ENCODE measurements at places on chromosomes 6 and 20.

GRCh38 chr6:167119670-167120582 lies 3.0 kb upstream of the CCR6 start:
- peak; percentile 6 for DNase-seq

DNA sequence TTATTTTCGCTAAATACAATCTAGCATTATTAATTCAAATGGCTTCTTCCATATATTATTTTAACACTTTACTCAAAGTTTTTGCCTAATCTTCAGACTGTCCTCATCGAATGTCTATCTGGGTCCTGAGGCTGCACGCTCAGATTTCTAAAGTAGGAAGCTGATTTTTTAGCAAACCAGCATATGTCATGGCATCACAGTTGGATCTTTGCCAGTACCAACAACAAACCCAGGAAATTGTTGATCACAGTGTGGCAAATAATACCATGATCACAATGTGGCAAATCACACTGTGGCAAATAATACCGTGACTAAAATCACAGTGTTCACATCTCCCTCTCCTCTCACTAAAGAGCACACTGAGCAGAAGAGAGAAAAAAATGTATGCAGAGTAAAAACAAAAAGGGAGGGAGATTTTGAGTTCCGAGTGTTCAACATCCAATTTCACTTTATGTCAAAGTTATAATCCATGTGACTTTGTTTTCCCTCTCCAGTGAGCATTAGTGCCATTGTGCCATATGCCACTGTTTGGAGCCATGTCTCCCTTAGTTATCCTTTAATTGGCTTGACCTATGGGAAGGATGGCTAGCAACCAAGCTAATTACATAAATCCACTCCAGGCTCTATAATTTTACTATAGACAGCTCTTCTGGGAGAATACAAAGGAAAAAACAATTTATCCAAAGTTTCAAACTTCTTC lies 1059.6 kb downstream of the HACE1 start:
- peak; percentile 2 for DNase-seq

DNA sequence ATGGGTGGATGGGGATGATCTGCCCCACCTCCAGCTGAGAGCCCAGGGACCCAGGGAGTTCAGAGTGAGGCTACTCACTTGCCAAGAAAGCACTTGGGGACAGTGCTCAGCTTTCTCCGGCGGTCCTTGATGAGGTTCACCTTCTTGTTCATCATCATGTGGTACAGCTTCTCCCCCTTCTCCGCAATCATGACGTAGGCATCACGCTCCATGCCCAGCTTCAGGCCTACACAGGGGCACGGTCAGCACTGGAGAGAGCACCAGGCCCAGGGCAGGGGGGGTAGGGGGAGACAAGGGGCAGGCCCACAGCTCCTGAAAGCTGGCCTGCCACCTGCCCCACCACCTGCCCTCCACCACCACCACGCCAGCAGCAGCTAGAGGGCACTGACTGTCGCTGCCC lies 139.2 kb downstream of the PREX1 start:
- DNase-seq, result no peak

DNA sequence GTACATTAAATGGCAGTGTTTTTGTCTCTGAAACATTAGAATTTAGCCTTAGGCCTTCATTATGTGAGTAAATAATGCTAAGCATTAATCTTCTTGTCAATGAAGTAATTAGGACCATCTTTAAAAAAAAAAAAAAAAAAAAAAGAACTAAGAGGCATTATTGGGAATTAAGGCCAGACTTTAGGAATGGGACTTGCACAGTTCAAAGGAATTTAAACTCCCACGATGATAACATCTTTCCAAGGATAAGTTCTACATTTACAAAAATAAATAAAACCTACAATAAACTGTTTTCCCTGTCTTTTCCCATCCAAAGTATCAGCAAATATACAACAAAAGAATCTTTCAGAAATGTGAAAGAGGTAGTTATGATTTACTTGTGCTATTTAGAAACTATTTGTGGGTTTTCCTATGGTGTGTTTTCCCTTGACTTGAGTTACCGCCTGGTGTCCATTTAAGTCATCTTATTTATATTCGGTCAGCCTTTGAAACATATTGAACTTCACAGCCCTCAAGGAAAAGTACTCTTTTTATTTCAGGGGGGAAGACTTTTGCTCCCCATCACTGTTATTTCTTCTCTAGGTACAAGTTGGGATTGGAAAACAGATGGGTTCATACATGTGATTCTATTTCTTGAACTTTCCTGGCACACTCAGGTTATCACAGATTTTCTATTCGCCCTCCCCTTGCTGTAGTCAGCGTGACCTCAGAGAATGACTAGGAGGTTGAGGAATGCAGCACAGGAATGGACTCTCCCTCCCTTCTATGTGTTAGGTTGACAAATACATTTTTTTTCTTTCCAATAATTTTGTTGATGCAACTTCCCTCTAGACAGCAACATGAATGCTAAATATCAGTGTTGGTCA lies 13.6 kb downstream of the STMND1 start:
- DNase-seq, result no peak

GRCh38 chr20:23212464-23212995 lies 126.4 kb upstream of the CD93 start:
- no peak for DNase-seq

DNA sequence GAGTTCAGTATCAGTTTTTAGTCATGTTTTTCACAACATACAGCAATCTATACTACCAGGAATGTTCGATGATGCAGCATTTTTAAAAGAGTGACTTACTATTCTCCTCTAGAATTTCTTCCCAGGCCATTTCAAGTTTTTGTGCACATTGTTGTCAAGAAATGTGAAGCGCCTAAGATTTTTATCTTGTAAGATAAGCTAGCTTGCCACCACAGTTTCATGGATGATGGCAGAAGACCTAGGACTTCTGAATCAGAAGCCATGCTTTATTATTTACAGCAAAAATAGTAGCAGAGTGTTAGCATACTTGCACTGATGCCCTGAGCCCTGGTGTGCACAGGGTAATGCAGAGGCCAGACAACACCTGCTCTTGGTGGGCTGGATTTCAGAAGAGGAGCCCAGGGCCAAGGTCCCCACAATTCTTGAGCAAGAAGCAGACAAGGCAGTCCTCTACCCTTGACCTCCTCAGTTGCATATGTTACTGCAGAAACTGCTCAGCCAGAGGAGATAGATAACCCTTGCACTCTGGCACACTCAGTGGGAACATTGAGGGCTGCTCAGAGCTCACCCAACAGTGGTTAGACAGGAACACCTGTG lies 99.2 kb downstream of the QKI start:
- DNase-seq, result no peak

GRCh38 chr20:63254232-63254605 lies at the start of gene NKAIN4:
Gene NKAIN4, minus strand, starts transcription at chr20:63254463. Its CDS starts 13 bp downstream, at chr20:63254450.
- DNase-seq, result no peak

GRCh38 chr6:108274546-108274945 lies 13.7 kb upstream of the SNX3 start:
- DNase-seq, result no peak

GRCh38 chr6:20952699-20953474 lies 418.6 kb downstream of the CDKAL1 start:
- peak; percentile 44 for DNase-seq

DNA sequence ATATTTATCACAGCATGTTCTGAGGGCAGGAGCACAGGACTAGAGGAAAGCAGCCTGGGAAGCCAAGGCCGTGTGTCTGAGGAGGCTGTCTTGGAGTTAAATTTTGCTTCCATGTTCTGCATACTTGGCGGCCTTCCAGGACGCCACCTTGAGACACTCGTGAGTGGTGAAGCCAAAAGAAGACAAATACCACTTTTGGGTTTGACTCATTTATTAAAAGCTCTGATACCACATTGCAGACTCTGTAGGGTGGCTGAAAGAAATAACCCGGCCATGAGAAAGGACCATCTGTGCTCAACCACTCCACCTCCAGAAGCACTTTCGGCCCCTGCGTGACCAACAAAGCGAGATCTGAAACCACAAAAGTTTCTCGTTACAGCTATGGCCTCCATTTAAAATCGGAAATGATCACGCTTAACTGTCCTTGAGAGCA lies 120.0 kb downstream of the TMEM242 start:
- peak; percentile 59 for DNase-seq

- no peak for DNase-seq
Measured at GRCh38 chr6:33762713-33763112, 16.0 kb upstream of the IP6K3 start.

GRCh38 chr6:31541059-31541657 lies 645 bp downstream of the DDX39B start:
- DNase-seq, result peak; percentile 76

DNA sequence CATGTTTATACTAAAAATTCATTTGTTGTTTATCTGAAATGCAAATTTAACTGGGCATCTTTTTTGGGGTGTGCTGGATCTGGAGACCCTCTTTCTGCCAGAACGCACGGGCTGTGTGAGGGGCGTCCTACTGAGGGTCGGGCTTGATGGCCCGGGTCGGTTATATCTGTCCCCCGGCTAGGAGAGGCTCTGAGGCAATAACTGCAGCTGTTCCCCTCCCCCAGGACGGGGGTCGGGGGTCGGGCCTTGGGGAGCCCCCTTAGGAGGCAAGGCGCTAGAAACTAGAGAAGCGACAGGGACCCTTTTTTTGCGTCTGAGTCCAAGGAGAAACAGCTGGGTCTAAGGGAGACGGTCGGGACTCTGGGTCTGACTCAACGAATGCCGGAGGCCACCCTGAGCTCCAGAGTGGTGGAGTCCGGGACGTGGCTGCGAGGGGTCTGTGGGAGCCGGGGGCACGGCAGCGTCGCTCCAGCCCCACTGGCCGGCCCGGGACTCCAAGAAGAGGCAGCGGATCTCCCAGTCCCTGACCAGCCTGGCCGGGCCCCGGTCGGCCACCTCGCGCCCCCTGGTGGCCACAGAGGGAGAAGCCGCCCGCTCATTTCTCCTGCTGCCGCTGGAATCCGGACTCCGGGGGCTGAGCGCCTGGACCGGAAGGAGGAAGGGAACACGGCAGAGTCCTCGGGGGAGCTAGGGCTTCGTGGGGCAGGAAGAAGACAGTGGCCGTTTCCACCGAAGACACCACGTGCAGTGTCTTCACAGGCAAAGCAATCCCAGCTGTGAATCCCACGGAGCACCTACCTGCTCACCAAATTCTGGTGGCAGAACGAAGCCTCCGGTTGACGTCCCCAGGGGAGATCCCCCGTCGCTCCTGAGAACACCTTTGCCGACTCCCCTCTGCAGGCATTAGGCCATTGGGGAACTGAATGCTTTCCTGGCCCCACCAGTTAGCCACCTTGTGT lies 24.0 kb upstream of the SCML4 start:
- peak; percentile 59 for DNase-seq

- no peak for DNase-seq
Measured at GRCh38 chr6:654136-654535, 2.8 kb downstream of the HUS1B start.

- no peak for DNase-seq
Measured at GRCh38 chr6:45432977-45433376, 55.2 kb upstream of the SUPT3H start.

GRCh38 chr6:125534430-125535263 lies 214.8 kb upstream of the HEY2 start:
- DNase-seq, result no peak

- DNase-seq, result peak; percentile 37
Measured at GRCh38 chr20:32019156-32019510, 8.9 kb downstream of the CCM2L start.

GRCh38 chr6:94272327-94272726 lies 853.0 kb upstream of the EPHA7 start:
- DNase-seq, result peak; percentile 33

- no peak for DNase-seq
Measured at GRCh38 chr6:117817499-117817898, 89.6 kb upstream of the SLC35F1 start.

DNA sequence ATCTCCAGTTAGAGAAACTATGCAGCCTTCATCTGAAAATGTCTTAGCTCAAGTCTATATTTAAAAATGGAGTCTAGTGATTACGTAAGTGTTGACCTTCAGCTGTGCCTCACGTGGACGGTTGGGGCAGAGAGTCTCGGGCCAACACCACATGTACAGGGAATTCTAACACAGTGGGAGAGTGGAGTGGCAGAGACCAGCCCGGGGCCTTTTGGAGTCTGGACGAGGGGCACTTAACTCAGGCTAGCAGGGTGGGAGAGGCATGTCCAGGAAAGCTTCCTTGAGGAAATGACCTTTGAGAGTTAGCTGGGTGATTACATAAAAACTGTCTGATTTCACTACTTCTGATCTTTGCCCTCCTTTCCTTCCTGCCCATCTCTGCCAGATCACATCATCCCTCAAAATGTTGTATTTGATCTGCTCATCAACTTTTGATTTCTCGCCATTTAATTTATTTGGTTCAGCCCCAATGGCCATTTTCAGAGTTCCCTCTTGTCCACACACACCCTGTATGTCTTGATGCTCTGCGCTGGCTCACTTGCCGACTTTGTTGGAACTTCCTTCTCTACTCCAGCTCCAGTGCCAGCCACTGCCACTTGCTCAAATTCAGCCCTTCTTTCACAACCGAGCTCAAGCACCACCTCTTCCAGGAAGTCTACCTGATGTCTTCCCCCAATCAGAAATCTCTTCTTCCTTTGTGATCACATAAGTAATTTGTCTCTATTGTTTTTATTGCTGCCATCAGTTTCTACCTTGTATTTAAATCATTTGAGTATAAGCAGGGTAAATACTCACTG lies 2.6 kb downstream of the ARMC2 start:
- no peak for DNase-seq

- DNase-seq, result no peak
Measured at GRCh38 chr20:37200926-37201826, 21.8 kb upstream of the MROH8 start.

GRCh38 chr6:15773806-15774410 lies 111.1 kb upstream of the DTNBP1 start:
- DNase-seq, result no peak

DNA sequence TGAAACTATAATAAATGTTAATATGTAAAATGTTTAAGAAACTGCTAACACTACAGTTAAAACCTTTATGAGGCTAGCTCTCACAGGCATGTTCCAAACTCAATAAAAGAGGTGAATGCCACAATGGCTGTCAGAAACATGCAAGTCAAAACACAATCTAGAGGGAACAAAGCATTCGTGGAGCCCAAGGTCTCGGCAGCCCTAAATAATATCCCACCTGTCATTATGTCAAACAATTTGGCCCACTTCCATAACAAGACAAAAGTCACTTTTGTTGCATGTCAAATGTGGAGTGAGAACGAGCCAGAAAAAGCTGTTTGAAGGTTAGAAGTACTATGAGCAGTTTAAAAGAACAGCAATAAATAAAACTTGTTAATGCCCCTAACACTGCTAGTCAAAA lies 181.9 kb downstream of the GMDS start:
- no peak for DNase-seq

- no peak for DNase-seq
Measured at GRCh38 chr6:30446259-30446658, 43.0 kb upstream of the HLA-E start.

- DNase-seq, result no peak
Measured at GRCh38 chr6:63759605-63760105, 124.1 kb downstream of the PHF3 start.

- DNase-seq, result no peak
Measured at GRCh38 chr6:28208111-28208659, 16.9 kb upstream of the ZSCAN9 start.

GRCh38 chr6:153804755-153805330 lies 234.2 kb upstream of the OPRM1 start:
- no peak for DNase-seq
